Stimulated activated CD4-positive, alpha-beta T cell treated with anti-CD3 and anti-CD28 coated beads, Interleukin-12 subunit alpha, Interleukin-12 subunit beta, amount 100 ng/mL, for 48 hours (primary cell): ENCODE measurements at places on chromosomes 3 and 15.

- no peak for DNase-seq
Measured at GRCh38 chr3:32421991-32422859, 30.6 kb downstream of the CMTM7 start.

GRCh38 chr3:181782306-181782954 is 70.7 kb downstream of the SOX2 start:
- no peak for DNase-seq

- DNase-seq, result no peak
Measured at GRCh38 chr3:62669161-62669560, 206.1 kb downstream of the CADPS start.

DNA sequence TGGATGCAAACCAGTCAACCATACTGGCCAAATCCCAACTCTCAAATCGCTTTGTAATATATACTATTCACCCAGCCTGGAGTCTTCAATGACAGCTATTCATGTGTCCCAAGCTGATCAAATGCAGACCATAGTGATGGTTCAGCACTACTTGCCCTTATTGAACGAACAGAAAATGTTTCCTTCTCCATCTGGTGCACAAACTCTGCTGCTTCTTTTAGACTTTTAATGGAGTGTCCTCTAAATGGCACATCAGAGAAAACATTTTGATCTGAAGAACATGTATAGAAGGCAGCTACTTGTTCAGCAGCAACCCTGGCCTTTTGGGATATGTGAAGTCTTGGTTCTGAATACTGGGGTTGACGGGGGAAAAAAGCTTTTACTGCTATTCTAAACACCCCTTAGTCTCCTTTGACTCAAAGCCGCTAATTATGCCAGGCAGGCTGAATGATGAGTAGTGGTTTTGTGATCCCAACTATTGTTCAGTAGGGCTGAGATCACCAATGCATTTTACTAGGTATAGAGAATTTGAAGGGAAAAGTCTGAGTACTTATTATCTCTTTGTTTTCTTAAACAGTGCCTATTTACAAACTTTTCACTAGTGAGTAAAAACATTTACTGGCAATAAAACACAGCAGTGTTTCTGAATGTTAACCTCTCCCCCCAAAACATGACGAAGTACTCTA is 781.2 kb downstream of the ROBO1 start:
- DNase-seq, result no peak

DNA sequence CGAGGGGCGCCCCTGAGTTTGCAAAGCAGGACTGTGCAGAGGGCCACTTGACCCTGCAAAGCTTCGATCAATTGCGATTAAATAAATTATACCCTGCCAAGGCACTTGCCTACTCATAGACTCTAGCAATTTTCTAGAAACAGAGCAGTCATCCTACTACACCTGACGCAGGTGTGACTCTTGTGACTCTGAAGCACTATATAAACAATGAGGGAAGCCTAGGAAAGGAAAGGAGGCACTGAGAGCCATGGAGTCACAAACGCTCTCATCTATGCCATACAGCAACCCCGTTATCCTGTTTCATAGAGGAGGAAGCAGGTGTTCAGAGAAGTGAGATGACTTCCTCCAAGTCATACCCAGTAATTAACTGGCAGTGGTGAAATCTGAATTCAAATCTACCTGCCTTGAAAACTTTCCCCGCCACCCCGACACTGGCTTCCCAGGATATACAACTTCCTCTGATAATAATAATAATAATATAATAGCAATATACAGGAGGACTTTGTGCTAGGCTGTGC is 14.4 kb downstream of the ARHGEF3 start:
- DNase-seq, result no peak

DNA sequence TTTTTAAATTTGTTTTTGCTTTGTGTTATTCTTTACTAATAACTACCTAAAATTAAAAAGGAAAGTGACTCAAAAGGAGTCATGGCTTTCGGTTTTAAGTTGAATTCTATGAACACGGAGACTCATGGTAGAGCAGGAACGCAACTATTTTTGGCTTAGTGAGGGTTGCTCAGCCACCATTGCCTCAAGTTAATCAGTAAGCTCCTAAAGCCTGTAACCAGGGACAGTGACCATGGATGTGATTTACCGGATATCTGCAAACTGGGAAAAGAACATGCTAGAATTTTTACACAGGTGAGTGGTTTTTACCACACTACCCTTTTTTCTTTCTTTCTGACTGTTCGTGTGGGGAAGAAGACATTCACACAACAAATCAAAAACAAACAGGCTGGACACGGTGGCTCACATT is 11.8 kb downstream of the SLC12A8 start:
- no peak for DNase-seq

GRCh38 chr15:50123861-50124557 is 5.0 kb upstream of the ATP8B4 start:
- no peak for DNase-seq

DNA sequence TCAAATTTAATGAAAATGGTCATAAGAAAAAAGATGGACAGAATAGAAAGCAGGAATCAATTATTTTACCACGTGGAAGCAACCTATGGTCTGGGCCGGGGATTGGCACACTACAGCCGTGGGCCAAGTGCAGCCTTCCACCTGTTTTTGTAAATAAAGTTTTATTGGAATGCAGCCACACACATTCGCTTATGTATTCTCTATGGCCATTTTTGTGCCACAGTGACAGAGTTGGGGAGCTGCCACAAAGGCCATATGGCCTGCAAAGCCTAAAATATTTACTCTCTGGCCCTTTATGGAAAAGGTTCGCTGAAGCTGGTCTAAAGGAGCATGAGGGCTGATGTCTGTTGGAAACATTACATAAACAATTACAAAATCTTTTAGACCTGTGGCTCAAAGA is 144.8 kb downstream of the TMCO5A start:
- no peak for DNase-seq

DNA sequence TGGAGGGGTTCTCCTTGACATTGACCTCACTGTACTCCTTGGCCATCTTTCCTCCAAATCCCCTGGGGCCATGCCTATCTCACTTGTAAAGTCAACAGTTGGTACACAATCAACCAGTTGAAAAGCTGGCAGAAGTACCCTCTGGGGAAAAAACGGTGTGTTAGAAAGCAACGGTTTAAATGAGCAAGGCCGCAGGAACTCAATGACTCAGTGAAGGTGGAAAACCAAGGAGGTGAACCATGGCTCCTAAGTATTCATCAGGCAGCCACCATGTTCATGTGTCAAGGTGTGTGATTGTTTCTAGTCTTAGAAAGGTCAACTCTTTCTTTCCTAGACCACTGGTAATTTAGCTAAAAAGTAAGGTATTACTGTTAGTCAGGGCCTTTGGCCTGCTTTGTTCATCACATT is 130.9 kb upstream of the SATB1 start:
- peak; percentile 50 for DNase-seq

- no peak for DNase-seq
Measured at GRCh38 chr3:59481776-59482400, 432.1 kb upstream of the CFAP20DC start.

DNA sequence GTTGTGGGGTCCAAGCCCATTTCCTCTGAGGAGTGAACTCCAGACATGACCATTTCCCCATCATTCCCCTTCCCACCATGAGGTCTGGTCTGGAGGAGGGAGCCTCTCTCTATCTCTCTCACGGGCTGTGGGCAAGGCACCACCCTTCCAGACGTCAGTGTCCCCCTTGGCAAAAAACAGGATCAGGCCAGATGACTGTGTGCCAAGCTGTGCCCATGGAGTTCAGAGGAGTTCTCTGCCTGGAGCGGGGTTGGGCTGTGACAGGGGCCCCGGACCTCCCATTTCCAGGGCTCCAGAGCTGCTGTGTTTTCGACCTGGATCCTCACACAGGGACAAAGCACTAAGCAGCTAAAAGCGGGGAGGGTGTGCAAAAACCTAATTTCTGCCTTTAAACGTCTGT is 124.5 kb downstream of the RAB11A start:
- DNase-seq, result no peak

DNA sequence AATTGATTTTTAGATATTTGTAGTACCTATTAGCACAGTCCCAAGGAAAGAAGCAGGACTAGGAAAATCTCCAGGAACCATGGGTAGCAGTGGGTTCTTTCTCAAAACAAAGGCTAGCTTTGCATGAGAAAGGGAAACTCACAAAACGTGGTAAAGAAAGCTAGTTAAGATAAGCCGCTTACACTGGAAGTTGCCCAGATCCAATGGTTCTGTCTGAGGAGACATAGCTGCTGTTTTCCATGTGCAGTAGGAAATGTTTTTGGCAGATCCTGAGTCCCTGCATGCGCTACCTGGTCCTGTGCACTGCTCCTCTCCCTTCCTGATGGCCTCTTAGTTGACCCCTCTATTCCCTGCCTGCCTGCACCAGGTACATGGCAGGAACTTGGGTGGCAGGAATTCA is 60.4 kb downstream of the TFG start:
- DNase-seq, result no peak

DNA sequence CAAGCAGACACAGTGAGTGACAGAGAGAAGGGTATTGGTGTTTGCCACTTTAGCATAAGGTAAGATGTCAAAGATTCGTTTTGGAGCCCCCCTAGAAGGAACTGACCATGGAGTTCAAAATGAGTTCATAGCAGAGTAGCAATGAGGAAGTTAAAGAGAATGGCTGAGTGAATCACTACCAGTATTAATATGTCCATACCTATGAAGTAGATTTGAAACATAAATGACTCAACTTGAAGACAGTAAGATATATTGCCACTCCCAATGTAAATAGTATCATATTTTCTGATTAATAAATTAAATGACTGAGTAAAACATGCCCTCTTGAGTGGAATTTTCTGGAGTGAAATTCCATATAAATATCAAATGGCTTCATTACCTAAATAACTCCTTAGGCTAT is 675.1 kb downstream of the NLGN1 start:
- DNase-seq, result no peak

DNA sequence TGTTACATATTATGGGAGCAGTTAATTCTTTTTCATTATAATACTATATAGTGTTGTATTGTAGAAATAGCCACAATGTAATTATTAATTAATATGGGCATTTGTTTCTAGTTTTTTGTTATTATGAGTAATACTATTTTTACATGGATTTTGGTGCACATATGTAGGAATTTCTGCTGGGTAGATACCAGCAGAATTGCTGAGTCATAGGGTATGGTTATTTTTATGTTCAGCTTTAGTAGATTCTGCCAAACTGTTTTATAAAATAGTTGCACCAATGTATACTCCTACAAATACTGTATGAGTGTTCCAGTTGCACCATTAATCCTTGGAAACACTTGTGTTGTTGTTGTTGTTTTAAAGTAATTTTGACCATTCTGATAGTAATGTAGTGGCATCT is 91.5 kb downstream of the SH3GL3 start:
- no peak for DNase-seq

- no peak for DNase-seq
Measured at GRCh38 chr3:159791336-159791735, 197.3 kb upstream of the IL12A start.

DNA sequence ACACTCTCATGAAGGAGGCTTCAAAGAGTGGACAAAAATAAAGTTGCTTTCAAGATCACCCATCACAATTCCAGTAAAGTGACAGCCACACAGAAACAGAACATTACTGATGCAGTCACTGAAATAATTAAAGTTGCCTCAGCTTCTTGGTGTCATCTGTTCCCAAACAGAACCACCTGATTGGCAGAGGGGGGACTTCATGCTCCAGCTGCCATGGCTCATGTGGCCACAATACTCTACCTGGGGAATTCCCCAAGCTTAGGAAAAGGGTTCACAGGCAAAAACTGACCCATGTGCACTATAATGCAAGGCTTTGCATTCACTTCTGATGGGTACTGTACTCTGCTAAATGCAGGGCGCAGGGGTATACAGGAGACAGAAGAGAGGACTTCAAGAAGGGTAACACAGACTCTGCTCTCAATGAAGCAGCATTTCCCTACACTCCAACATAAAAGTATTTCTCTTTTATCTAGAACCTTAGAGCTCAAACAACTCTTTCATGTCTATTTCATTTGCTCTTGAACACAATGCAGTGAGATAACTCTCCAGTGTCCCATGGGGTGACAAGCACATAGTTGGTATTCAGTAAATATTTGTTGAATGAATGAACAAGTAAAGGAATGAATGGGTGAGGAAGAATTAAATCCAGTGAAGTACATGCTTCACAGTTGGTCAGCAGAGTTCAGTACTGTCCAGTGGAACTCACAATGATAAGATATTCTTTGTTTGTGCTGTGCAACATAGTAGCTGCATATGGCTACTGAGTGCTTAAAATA is 8.6 kb upstream of the CTNNB1 start:
- no peak for DNase-seq

GRCh38 chr15:97446138-97446537 is 514.4 kb upstream of the ARRDC4 start:
- DNase-seq, result no peak

GRCh38 chr3:141876381-141876890 is at the start of gene ATP1B3:
Gene ATP1B3 (plus strand): TSS chr3:141876643. CDS start chr3:141876802, 159 bp downstream.
- DNase-seq, result peak; percentile 67

DNA sequence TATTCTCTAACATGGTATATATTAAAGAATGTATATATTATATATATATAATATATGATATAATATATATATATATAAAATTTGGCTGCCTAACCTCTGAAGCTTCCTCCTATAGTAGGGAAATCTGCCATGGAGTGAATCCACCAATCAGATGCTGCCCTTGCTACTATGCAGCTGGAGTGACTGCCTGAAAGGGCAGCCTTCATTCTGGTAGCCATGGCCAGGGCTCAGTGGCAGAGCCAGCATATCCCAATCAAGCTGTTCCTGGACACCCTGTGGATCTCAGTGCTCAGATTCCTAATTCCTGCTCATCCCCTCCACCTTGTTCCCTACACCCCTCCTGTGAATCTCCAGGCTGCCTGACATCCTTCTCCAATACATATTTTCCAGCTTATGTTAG is 2.2 kb upstream of the SH3GL3 start:
- no peak for DNase-seq

DNA sequence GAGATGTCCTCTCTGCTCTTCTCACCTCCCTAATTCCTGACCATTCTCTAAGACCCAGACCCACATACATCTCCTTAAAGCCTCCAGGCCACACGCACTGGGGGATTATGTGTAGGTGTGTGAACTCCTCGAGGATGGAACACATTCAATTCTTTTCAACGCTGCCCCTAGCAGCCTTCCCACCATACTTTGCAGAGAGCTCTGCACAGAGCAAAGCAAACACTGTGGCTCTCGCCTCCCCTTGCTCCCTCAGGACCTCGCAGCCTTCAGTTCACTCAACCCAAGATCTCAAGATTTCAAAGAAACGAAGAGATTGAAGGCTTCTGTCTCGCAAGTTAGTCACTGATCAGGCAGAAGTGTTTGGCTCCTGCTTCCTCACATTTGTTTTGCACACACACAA is 6.0 kb downstream of the ACTC1 start:
- no peak for DNase-seq

DNA sequence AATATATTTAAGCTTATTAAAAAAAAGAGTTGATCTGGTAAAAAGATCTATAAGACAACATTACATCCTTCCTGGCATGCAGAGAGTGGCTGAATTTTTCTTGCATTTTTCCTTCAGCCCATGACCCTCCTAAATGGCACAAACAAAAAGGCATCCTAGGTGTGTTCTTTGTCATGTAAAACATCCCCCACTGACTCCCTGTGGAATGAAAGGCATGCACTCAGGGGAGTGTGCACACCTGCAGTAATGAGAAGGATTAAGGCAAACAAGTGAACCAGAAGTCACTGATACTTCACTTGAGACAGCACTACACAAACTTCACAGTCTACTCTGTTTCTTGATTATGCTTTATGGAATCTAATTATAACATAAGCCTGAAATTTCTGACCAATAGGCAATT is 195.0 kb downstream of the RBMS3 start:
- DNase-seq, result no peak

- DNase-seq, result no peak
Measured at GRCh38 chr3:113890256-113890900, 51.8 kb downstream of the GRAMD1C start.

- no peak for DNase-seq
Measured at GRCh38 chr15:39431376-39431775, 149.5 kb upstream of the THBS1 start.

- DNase-seq, result peak; percentile 56
Measured at GRCh38 chr3:195906865-195907683, 1.3 kb downstream of the TNK2 start.
